ENCODE measurements at places on chromosomes 6 and 20.

DNA sequence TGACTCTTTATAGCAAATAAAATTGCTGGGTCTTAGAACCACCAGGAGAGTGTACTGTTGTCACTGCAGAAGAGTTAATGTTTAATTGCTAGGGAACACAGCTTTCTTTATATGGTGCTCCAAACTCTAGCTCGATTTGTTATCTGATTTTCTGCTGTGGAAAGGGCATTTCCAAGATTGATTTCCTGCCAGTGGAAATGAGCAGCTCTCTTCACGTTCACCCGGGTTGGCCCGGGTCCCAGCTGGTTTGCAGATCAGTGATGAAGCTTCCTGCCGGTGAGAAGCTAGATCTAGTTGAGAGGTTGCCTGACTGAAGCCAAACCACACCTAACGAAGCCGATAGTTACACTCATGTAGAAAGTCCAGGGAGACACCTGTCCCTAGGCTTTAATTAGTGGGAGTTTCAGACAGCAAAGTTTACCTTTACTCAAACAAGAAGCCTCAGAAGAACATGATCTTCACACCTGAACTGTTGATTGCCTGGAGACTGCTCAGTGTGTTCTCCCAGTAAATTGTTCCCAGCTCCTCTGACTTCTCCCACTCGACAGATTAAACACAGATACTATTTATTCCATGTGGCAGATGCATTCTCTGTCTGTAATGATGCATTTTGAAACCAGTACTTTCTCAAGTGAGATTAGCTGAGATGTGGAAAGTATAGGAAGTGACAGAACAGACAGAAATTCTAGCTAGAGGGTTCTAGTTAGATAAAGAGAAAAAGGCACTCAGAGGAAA, 27.8 kb downstream of the PAQR8 start:
- ATAC-seq: peak; percentile 48

DNA sequence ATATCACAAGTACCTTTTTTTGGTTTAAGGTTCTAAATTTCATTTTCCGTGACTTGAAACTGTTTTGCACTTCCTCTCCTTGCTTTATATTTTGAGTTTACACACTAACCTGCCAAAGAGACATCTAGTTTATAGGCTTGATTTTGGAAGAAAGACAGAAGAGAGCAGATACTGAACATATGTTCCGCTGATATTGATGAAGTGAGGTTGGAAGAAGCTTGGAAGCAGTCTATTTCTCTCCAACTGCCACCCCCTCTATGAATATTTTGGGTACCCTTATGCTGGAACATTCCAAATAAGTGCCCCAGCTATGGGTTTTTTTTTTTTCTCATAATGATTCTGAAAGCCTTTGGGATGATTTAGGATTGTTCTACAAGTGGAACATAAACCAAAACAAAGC, 150.6 kb downstream of the LAMA2 start:
- ATAC-seq: no peak

DNA sequence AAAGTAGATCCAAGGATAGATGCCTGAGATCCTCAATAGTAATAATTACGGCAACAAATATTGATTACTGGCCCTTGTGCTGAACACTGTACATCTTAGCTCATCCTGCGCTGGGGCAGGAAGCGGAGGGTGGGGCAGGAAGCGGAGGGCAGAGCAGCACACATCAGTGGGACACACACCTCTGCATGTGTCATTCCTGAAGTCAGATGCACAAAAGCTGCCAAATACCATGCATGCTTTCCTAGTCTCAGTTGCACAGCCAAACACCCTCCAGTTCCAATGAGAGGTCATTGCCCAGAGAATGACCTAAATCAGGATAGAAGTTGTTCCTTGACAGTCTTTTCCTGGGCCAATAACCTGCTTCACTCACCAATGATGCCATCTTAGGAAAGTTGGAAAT, 74.4 kb upstream of the FOXC1 start:
- ATAC-seq: no peak

GRCh38 chr6:43965628-43966373, 161.5 kb downstream of the MRPL14 start:
- no peak for ATAC-seq

DNA sequence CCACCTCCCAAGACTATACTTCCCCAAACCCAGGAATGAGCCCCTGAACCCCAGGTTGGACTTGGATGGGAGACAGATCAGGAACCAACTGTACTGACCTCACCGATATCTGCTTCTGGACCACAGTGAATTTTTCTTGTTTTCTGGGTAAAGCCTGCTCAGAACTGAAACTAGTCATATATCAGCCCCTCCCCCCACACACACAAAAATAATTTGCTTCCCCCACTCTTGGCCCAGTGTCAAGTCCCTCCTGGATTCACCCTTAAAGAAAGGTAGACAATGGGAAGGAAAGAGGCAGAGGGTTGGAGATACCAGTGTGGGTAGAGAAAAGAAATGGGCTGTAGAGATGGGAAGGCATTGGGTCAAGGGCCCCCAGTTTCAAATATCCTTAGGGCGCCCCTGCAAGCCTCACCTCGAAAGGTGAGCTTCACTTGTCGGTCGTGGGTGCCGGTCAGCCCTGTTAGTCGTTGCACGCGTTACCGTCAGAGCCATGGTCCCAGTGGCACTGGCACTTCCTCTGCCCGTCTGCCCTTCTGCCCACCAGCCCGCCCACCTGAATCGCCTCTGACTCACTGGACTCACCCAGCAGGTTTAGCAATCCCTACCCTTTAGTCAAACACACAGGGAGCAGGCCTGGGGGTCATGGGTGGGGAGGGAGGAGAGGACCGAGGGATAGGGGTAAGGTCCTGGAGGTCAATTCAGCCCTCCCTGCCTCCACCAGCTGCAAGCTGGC, 8.5 kb upstream of the SPAG4 start:
- ATAC-seq: no peak

- no peak for ATAC-seq
Observed at GRCh38 chr6:36285797-36286196, 15.9 kb downstream of the PNPLA1 start.

DNA sequence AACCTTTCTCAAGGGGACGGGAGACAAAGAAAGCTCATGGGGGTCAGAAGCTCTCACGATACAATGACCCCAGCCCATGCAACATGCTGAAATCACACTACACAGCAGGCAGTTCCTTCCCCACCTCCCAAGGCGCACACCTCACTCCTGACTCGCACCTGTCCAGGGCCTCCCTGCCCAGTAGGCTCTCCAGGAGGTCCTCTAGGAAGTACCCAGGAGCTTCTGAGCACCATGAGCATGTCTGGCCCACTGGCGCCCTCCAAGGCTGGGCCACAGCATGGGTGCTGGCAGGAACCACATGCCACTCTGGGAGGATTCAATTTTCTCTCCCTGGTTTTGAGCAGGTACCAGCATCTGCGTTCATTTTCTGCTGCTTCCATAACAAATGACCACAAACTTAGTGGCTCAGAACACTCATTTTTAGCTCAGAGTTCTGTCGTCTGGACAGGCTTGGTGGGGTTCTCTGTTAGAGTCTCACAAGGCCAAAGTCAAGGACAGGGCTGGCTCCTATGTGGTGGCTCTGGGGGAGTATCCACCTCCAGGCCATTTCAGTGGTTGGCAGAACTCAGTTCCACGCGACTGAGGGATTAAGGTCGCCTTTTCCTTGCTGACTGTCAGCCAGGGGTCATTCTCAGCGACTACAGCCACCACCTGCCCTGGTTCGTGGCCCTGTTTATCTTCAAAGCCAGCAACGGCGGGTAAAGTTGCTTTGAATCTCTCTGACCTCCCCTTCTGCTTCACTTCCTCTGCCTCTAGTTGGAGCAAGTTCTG, 32.7 kb downstream of the ACSS1 start:
- ATAC-seq: no peak

DNA sequence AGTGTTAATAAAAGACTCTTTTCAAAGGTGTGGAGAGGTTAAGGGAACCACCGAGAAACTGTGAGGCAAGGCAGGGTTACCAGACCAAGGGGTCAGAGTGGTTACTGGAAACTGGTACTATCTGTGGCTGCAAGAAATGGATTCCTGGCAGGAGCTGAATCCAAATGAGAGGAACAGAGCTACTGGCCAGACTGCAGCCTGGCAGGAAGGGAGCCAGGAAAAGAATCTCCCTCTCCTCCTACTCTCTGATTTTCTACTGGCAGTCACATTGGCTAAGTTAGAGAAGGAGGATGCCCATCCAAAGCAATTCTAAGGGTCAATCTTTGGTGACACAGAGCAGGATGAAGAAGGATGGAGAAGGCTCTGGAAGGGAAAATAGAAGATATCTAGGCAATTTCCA, 211.5 kb downstream of the GRM1 start:
- ATAC-seq: no peak

DNA sequence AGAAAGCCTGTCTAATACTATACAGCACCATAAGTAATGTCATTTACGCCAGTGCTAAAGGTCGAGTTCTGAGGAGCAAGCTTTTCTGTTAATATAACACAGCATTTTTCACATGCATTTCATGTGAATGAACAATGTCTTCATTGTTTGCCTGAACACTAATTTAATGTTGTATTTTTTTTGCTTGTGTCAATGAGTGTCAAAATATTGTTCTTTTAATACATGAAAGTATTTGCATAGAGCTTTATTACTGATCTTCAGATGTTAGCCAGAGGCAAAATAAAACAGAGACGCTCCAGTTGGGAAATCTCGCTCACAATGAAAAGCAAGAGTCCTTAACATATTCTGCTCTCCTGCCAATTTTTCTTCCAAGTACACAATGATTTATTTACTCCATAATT, 151.8 kb downstream of the FOXC1 start:
- ATAC-seq: peak; percentile 85

GRCh38 chr20:62362991-62363919, 3.9 kb downstream of the LAMA5 start:
- ATAC-seq: no peak

DNA sequence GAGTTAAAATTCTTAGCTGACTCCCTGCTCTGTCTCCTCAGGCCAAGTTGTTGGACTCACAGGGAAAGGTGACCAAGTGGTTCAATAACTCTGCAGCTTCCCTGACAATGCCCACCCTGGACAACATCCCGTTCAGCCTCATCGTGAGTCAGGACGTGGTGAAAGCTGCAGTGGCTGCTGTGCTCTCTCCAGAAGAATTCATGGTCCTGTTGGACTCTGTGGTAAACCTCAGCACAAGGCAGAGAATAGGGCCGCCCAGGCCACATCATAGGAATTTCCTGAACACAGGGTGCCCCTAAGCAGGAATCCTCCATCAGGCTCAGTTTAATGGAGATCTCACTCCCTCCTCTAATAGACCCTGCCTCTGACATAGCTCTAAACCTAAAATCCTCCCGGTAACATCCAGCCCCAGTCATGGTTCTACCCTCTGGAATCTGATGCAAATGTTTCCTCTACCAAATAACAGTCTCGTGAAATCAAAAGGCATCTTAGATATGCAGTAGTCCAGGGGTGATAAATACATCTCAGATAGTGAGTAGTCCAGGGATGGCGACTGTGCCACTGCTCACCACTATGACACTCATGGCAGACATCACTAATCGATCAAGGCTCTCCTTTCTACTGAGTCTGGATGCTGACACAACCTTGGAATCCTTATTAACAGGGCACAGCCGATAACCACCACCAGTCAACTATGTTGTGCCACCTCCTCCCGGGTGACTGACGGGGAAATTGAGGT, 18.3 kb downstream of the BPIFB1 start:
- no peak for ATAC-seq

GRCh38 chr6:127956260-127956888, 55.5 kb upstream of the THEMIS start:
- no peak for ATAC-seq

DNA sequence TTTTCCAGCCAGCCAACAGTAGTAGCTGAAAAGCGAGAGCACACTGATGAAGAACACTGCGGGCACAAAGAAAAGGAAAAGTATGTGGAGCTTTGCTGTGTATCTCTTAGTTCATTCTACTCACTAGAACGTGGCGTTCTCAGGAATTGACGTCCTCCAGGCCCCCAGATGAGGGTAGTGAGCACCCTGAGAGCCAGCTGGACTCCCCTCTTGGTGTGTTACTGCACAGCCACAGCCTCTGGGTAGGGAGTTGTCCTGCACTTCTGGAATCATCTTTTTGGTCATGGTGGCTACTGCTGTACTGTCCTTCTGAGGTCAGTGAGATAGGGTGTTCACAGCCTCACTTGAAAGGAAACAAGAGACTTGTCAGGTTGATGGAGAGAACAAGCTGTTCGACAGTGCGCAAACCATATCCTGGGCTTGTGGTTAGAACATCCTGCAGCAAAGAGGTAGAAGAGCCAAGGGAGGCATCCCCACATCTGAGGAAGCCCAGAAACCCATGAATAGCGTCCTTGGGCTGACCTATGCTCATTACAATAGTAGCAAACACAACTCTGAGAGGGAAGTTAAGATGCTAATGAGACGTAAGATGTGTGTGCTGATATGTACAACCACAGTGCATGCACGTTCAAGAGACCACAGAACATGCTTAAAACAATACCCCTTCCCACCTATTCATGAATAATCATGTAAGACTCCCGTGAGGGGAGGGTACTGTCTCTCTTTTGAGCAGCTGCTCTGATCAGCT, 14.6 kb upstream of the HLA-F start:
- no peak for ATAC-seq

GRCh38 chr6:131430531-131430930, 142.5 kb upstream of the ARG1 start:
- ATAC-seq: no peak

DNA sequence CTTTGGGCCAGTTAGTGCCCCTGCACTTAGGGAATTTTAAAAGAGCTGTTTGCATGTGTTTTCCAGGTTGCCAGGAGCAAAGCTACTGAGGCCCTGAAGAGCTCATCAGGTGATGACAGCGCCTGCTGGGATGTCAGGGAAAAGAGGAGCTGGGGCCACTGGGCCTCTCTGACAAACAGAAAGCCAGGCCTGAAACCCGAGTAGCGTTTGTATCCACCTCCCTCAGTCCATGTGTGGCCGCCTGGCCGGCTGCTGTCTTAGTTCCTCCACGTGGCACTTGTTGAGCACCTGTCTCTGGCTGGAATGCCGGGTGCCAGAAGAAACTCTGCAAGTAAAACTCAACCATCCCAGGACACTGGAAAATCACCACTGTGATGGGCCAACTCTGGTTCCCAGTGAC, 601.2 kb downstream of the CDH26 start:
- ATAC-seq: peak; percentile 54

DNA sequence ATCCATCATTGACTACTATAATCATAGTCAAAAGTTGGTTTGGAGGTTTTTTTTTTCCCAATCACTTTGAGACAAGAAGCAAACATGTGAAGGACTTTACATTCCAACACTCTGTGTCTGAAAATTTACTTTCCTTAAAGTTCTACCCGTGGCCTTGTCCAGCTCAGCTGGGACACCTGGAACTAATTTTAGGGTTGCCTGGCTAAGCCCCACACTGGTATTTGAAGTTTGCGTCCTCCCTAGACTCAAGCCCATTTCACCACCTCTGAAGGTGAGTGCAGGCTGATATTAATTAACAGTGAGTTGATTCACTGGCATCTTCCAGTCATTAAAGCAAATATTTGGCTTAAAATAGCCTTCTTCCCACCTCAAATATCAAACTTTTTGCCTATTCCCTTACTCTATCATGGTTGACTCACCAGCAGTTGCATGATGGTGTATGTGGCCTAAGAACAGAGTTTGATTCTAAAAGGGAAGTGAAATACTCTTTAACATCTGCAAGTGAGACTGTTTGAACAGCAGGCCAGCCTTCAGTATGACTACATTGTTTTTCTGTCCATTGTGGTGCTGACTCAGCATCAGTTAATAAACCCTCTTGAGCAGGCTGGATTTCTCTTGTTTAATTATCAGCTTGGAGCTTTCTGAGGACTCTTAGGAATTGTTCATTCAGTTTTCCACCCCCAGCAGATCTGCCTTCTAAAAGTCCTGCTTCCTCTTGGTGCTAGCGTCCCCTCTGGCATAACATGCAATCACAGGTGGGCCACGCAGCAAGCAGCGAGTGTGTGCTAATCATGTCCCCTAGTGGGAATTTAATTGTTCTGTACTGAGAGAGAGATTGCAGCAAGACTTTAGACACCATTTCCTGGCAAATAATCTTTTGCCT, 1.8 kb upstream of the PRDM1 start:
- ATAC-seq: no peak
